ENCODE measurements at places on chromosomes 16 and 17.

DNA sequence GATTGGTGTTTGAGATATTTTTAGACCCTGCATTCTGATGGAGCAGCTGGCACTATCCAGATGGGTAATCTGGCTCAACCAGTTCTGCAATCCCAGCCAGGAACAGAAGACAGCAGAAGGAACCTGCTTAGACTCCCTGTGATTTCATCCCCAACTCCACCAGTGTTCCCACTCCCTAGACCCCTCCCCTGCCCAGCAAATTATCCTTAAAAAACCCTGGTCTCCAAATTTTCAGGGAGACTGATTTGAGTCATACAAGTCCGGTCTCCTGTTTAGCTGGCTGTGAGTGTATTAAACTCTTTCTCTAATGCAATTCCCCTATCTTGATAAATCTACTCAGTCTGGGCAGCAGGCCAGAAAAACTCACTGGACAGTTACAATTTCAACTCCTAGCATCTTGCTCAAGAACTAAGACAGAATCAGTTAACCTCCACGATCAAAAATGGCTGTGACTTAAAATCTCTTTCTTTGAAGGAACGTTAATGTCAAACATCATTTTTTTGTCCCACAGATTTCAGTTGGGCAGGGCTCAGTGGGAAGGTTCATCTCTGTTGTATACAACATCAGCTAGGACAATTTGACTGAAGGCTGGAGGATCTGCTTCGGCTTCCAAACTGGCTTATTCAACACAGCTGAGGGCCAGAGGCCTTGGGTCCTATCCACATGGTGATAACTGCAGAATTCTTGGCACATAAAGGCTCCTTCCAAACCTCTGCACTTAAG is 4.9 kb upstream of the RBL2 start:
- H3K27me3 ChIP-seq, result no peaks in the 10 kb centered on the region
- H3K4me3 ChIP-seq, result no peak overlapping the region
- no peak overlapping the region for H3K27ac ChIP-seq
- peaks cover 9% of the 10 kb centered on the region for H3K4me1 ChIP-seq
- no peaks in the 10 kb centered on the region for H3K36me3 ChIP-seq
- DNase-seq, result no peak

GRCh38 chr16:19180741-19181140 is 12.7 kb downstream of the SYT17 start:
- H3K27ac ChIP-seq, result no peak overlapping the region
- H3K36me3 ChIP-seq, result no peaks in the 10 kb centered on the region
- H3K4me1 ChIP-seq, result no peaks in the 10 kb centered on the region

GRCh38 chr17:15972497-15972951 is 27.0 kb downstream of the ZSWIM7 start:
- peaks cover 18% of the 10 kb centered on the region for H3K36me3 ChIP-seq
- H3K4me3 ChIP-seq, result no peak overlapping the region
- no peaks in the 10 kb centered on the region for H3K4me1 ChIP-seq

- H3K36me3 ChIP-seq, result peaks cover 8% of the 10 kb centered on the region
- H3K4me1 ChIP-seq, result no peaks in the 10 kb centered on the region
- no peak overlapping the region for H3K4me3 ChIP-seq
Observed at GRCh38 chr16:3492356-3492755, 2.9 kb downstream of the C16orf90 start.

DNA sequence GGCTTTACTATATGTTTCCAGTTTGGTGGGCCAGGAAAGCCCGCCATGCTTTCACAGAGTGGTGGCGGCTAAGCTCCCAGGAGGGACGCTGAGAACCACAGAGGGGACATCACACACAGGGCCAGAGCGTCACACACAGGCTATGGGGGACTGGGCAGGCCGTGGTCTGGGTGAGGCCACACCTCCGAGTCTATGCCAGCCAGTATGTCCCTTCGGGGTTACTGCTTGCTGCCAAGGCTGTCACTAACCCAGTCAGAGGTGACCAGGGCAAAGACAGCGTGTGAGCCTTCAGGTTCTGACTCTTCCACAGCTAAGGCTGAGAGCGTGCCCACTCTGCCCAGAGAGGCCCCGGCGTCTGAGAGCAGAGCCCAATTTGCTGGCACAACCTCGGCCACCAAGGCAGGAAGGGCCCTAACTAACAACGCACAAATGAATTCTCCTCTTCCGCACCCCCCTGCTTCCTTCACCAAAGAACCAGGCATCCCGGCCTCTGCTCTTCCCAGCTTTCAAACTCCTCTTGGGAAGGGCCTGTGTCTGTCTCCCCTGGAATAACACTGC is 2.9 kb downstream of the PLD6 start:
- peaks cover 48% of the 10 kb centered on the region for H3K4me1 ChIP-seq
- no peak overlapping the region for H3K4me3 ChIP-seq
- no peaks in the 10 kb centered on the region for H3K27me3 ChIP-seq
- H3K27ac ChIP-seq, result no peak overlapping the region
- H3K36me3 ChIP-seq, result no peaks in the 10 kb centered on the region

DNA sequence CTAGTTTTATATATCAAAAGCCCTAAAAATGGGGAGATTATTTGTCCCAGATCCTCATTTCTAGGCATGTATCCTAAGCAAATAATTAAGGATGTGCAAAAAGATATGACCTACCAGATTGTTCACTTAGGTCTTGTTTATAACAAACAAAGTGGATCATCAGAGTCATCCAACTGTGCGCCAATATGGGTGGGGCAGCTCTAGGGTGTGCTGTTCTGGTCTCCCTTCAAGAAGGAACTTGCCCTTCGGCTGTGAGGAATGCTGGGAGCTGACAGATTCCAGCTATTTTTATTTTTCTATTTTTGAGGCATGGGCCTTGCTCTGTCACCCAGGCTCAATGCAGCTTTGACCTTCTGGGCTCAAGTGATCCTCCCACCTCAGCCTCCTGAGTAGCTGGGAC is 13.8 kb downstream of the CHP2 start:
- no peak overlapping the region for H3K4me3 ChIP-seq
- peak overlapping the region; percentile 51 for H3K27ac ChIP-seq
- no peaks in the 10 kb centered on the region for H3K27me3 ChIP-seq
- H3K36me3 ChIP-seq, result no peaks in the 10 kb centered on the region
- DNase-seq, result no peak

DNA sequence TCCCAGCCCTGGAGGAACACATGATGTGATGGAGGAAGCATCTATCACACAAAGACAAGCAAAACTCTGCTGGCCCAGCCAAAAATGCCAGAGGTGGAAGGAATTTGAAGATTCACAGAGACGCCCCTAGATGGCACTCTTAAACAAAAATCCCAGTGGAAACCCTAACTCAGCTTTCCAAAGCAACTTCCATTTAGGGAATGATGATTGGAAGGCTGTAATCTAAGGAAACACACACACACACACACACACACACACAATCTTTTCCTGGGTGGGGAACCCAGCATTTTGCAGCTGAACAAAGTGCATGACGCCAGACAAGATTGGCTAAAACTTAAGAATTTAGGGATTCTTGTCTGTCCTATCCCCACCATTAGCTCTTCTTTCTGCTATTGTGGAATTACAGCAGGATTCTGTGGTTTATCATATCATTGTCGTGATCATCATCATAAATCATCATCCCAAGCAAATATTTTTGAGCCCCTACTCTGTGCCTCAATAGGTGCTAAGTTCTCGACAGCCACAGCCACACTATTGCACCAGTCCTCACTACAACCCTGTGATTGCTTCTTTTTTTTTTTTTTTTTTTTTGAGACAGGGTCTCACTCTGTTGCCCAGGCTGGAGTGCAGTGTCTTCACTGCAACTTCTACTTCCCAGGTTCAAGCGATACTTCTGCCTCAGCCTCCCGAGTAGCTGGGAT is 1.6 kb upstream of the LDAF1 start:
- H3K4me3 ChIP-seq, result no peak overlapping the region
- DNase-seq, result no peak
- peaks cover 39% of the 10 kb centered on the region for H3K4me1 ChIP-seq
- no peaks in the 10 kb centered on the region for H3K27me3 ChIP-seq

DNA sequence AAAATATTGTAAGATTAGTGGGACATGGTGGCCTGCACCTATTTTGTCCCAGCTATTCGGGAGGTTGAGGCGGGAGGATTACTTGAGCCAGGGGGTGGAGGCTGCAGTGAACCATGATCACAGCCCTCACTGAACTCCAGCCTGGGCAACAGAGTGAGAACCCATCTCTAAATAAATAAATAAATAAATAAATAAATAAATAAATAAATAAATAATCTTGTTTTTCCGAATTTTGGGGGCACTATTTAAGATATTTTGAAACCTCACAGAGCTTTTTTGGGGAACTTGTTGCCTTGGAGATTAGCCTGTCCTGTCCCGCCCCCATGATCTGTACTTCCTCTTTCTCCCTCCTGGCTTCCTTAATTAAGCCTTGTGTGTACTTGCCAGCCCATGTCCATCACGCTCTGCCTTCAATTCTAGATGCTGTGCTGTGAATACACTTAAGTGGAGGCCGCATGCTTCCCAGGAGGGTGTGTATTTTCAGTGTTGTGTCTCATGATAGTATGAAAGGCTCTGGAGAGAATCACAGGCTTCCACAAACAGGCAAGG is 4.4 kb downstream of the LGALS9 start:
- H3K4me1 ChIP-seq, result peaks cover 49% of the 10 kb centered on the region
- peaks cover 5% of the 10 kb centered on the region for H3K36me3 ChIP-seq
- H3K4me3 ChIP-seq, result no peak overlapping the region
- H3K27ac ChIP-seq, result no peak overlapping the region

GRCh38 chr17:46732754-46733398 is 85.6 kb downstream of the WNT3 start:
- peaks cover 6% of the 10 kb centered on the region for H3K4me1 ChIP-seq
- DNase-seq, result no peak
- H3K4me3 ChIP-seq, result no peak overlapping the region
- H3K27me3 ChIP-seq, result no peaks in the 10 kb centered on the region

- DNase-seq, result peak; percentile 61
- H3K36me3 ChIP-seq, result peaks cover 49% of the 10 kb centered on the region
Observed at GRCh38 chr17:78997231-78997741, 12.3 kb downstream of the CANT1 start.

GRCh38 chr16:53404959-53405358 is 29.3 kb upstream of the RBL2 start:
- H3K36me3 ChIP-seq, result no peaks in the 10 kb centered on the region
- no peak for DNase-seq
- no peak overlapping the region for H3K27ac ChIP-seq

DNA sequence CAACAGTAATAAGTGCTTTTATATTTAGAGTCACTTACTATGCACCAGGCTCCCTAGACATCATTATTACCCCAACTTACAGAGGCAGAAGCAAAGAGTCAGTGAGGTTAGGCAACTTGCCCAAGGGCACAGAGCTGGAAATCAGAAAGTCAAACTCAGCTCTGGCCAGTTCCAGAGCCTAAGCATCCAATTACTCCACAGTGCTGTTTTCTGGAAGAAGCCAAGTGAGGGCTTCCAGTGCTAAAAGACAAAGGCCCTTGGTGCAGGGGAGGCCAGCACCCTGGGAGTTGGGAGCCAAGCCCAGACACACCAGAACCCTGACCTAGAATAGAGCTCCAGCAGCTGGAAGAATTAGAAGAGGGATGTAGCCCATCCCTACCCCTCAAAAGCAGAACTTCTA is 40.2 kb downstream of the C17orf67 start:
- no peaks in the 10 kb centered on the region for H3K36me3 ChIP-seq
- no peak for DNase-seq
- no peak overlapping the region for H3K4me3 ChIP-seq
- no peaks in the 10 kb centered on the region for H3K4me1 ChIP-seq
- H3K27ac ChIP-seq, result no peak overlapping the region

DNA sequence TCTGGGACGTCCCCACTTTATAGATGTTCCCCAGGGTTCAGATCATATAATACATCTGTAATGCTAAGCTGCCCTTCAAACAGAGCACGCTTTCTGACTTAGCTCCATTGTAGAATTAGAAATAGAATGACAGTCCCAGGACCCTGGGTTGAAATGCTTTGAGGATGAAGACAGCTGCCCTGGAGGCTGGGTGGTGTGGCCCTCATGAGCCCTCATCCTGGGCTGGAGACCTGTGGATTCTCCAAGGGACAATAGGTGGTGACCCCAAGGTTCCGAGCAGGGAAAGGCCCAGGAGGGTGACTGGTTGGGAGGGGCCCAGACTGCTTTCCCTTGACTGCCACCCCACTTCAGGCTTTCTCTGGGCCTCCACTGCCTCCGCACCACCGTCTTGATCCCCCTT is 59.0 kb downstream of the CRISPLD2 start:
- peaks cover 33% of the 10 kb centered on the region for H3K4me1 ChIP-seq
- H3K27me3 ChIP-seq, result no peaks in the 10 kb centered on the region
- H3K27ac ChIP-seq, result no peak overlapping the region
- peaks cover 12% of the 10 kb centered on the region for H3K36me3 ChIP-seq
- DNase-seq, result no peak

- no peak overlapping the region for H3K27ac ChIP-seq
Observed at GRCh38 chr17:69950701-69951418, 124.2 kb upstream of the KCNJ16 start.

DNA sequence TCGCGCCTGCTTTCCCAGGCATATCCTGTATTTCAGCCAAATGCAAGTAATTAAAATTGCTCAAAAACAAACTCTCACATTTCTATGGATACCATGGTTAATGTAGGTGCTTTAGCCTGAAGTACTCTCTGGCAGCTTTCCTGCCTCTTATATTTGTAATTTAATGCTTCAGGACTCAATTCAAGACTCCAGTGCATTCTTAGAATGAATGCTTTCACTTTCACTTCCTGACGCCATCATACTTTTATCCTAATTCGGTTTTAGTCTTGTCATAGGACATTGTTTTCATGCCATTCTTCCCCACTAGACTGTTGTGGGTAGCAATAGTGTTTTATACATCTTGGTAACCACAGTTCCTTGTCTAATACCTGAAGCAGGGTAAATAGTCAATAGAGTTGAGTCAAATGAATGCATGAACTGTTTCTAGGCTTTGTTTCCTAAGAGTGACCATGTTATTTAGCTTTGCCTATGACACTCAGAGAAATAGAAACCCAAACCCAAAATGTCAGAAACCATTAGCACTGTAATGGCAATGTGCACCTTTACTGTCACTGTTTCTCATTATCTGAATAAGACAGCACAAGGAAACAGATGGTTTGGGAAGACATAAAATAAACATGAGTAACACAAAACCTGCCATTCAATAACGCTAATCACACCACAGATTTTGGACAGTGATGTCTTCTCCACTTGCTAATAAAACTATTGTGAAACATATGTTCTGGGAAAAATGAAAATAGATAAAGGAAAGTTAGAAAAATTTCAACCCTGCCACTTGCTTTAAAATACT is 705.5 kb downstream of the CDH11 start:
- H3K36me3 ChIP-seq, result no peaks in the 10 kb centered on the region
- no peaks in the 10 kb centered on the region for H3K27me3 ChIP-seq
- H3K4me1 ChIP-seq, result peaks cover 10% of the 10 kb centered on the region
- peak overlapping the region; percentile 31 for H3K4me3 ChIP-seq
- DNase-seq, result no peak
- no peak overlapping the region for H3K27ac ChIP-seq

- H3K27me3 ChIP-seq, result peaks cover 31% of the 10 kb centered on the region
- DNase-seq, result no peak
- no peak overlapping the region for H3K27ac ChIP-seq
- H3K4me1 ChIP-seq, result peaks cover 3% of the 10 kb centered on the region
Observed at GRCh38 chr16:88118376-88118775, 167.1 kb downstream of the BANP start.

GRCh38 chr17:32625971-32626370 is 139.2 kb downstream of the CDK5R1 start:
- no peak overlapping the region for H3K27ac ChIP-seq
- no peak overlapping the region for H3K4me3 ChIP-seq
- no peaks in the 10 kb centered on the region for H3K4me1 ChIP-seq
- peaks cover 3% of the 10 kb centered on the region for H3K36me3 ChIP-seq
- no peak for DNase-seq
- no peaks in the 10 kb centered on the region for H3K27me3 ChIP-seq

GRCh38 chr17:78449983-78450595 is 71.6 kb downstream of the PGS1 start:
- H3K36me3 ChIP-seq, result no peaks in the 10 kb centered on the region
- no peaks in the 10 kb centered on the region for H3K4me1 ChIP-seq
- no peaks in the 10 kb centered on the region for H3K27me3 ChIP-seq
- H3K27ac ChIP-seq, result no peak overlapping the region
- no peak overlapping the region for H3K4me3 ChIP-seq
